ENCODE measurements at places on chromosomes 4 and X. TPM values are rescaled to one million over a fixed set of nuclear protein-coding genes. Genes with fewer than 3 reads are reported as not detected.

GRCh38 chr4:133513901-133514300, 364.8 kb downstream of the PCDH10 start:
- H3K27ac ChIP-seq: no peak overlapping the region
- H3K4me1 ChIP-seq: no peaks in the 10 kb centered on the region
- H3K4me3 ChIP-seq: no peak overlapping the region
- no peaks in the 10 kb centered on the region for H3K36me3 ChIP-seq

Gene GALNTL6
- 0.92 TPM for total RNA-seq

GRCh38 chr4:47704693-47705325, 133.1 kb downstream of the CORIN start:
- H3K27ac ChIP-seq: no peak overlapping the region
- DNase-seq: no peak
- H3K36me3 ChIP-seq: no peaks in the 10 kb centered on the region
- H3K4me3 ChIP-seq: no peak overlapping the region
- no peaks in the 10 kb centered on the region for H3K27me3 ChIP-seq
- H3K4me1 ChIP-seq: no peaks in the 10 kb centered on the region

Gene NLGN4X
- 2.7 TPM for total RNA-seq

Gene MXRA5
- 2.3 TPM for total RNA-seq

Gene TRIM61
- total RNA-seq: 0.95 TPM

DNA sequence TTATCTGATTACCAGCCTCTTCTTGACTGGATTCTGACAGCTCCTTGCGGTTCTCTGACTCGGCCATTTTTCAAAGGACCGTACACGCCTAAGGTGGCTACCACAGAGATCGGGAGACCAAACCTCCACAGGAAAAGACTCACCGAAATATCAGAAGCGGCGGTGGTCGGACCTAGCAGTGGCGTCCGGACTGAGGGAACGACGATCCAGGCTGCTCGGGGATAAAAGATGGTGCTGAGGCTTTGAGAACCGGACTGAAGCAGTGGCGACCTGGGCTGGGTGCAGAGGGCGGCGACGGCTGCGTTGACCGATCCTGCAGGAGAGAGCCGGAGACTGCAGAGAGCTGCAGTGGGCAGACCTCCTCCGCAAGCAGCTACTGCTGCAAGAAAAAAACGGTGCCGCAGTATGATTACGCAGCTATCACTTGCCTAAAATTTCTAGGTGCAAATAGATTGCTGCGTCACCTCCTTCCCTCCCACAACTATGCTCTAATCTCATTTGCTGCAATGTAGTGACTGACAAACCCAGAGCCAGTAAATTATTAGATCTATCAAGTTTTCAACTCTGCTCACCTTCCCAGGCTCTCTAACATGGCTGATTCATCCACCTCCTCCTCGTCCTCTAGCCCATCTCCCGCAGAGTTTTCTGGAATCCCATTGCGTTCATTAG, at the start of gene NAP1L2:
Gene NAP1L2, minus strand, starts transcription at position 426 of the 669 bp plus-strand sequence. Its CDS starts 359 bp downstream, at position 67.
- no peaks in the 10 kb centered on the region for H3K36me3 ChIP-seq
- no peaks in the 10 kb centered on the region for H3K27me3 ChIP-seq
- DNase-seq: peak; percentile 1
- no peaks in the 10 kb centered on the region for H3K4me1 ChIP-seq

GRCh38 chr4:172083272-172083671, 270.1 kb downstream of the GALNTL6 start:
- H3K4me3 ChIP-seq: no peak overlapping the region
- DNase-seq: no peak

DNA sequence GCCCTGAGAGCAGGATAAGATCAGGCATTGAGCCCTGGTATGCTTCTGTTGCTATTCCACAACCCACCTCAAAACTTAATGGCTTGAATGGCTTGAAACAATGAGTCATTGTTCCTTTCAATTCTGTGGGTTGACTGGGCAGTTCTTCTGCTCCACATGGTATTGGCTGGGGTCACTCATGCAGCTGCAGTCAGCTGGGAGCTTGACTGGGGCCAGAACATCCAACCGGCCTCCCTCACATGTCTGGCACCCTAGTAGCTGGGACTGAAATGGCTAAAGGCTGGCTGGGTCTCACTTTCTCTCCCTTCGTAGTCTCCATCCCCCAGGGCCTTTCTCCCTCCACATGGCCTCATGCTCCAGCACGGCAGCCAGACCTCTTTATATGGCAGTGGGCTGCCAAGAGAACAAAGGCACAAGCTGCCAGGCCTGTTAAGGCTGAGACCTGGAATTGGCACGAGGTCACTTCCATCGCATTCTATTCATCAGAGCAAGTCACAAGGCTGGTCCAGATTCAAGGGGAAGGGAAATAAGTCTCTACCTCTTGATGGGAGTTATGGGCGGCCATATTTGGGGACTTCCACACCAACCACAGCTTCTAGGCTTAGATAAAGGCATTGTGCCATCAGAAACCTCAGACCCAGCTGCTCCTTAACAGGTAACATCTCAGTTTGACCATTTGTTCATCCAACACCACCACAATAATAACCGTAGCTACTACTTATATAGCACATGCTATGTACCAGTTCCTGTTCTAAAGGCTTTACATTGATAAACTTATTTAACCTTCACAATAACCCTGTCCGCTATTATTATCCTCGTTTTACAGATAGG, 159.7 kb upstream of the ATP6AP2 start:
- H3K27me3 ChIP-seq: no peaks in the 10 kb centered on the region
- no peaks in the 10 kb centered on the region for H3K36me3 ChIP-seq
- H3K27ac ChIP-seq: no peak overlapping the region
- no peak for DNase-seq

Gene PWWP3B
- not detected for total RNA-seq

Gene CD38
- 3.2 TPM for total RNA-seq

DNA sequence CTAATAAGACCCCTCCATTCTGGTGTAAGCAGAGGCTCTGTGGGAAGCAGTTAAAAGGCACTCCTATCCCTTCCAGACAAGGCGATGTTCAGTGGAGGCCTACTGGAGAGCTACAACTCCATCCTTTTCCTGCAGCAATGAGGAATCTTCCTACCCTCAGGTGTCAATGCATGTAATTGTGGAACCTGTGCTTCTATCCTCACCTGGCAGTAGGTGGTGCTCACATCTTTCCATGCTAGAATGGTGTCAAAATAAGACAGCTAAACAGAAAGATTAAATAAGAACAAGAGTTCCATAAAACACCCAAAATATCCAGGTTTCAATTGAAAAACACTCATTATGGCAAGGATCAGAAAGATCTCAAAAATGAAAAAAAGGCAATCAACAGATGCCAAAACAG, 224.6 kb downstream of the IL15 start:
- H3K4me3 ChIP-seq: no peak overlapping the region
- no peak overlapping the region for H3K27ac ChIP-seq
- H3K36me3 ChIP-seq: no peaks in the 10 kb centered on the region
- no peaks in the 10 kb centered on the region for H3K27me3 ChIP-seq
- no peak for DNase-seq

DNA sequence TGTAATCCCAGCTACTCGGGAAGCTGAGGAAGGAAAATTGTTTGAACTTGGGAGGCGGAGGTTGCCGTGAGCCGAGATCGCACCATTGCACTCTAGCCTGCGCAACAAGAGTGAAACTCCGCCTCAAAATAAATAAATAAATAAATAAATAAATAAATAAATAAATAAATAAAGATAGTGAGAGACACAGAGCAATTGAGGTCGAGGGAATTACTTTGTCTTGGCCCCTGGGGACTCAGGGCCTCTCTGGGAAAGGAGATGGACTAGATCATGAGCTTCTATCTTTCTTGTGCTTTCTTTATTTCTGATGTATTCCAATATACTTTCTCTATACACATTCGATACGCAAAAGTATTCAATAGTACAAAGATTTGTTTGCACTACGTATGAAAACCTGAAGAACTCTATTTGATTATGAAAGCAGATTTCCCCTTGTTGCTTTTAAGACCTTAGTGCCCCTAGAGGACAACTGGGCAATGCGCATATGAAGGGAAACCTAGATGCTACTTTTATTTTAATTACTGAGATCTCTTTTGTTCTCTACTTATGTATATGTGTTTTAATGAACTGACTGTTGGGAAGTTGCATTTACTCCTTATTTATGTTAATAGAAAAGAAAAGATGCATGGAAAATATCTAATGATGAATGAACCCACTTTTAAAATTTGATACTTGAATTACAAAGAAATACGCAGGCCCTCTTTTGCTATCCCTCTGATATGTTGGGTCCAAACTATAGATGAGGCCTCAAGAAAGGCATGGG, 12.8 kb upstream of the ELOVL6 start:
- H3K4me1 ChIP-seq: no peaks in the 10 kb centered on the region
- H3K4me3 ChIP-seq: no peak overlapping the region
- DNase-seq: no peak
- no peaks in the 10 kb centered on the region for H3K36me3 ChIP-seq

DNA sequence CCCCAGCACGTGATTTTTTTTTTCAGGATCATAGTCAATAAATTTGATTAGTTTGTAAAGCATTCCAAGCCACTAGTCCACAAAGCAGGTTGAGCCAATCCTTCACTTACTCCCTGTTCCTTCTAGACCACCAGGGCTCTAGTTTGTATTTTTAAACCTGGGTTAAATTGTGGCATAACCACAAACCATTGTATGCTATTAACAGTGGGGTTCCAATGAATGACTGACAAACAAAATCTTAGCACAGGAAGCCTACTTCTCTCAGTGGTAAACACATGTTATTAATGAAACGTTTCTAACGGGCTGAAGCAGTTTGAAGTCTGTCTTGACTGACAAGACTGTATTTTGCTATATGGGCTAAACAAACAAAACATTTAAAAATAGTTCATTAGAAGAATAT, 48.6 kb upstream of the GYPA start:
- no peaks in the 10 kb centered on the region for H3K27me3 ChIP-seq
- H3K4me1 ChIP-seq: no peaks in the 10 kb centered on the region
- no peak overlapping the region for H3K27ac ChIP-seq
- H3K4me3 ChIP-seq: no peak overlapping the region
- no peaks in the 10 kb centered on the region for H3K36me3 ChIP-seq
- DNase-seq: no peak

- H3K27me3 ChIP-seq: no peaks in the 10 kb centered on the region
- H3K4me1 ChIP-seq: no peaks in the 10 kb centered on the region
- peaks cover 12% of the 10 kb centered on the region for H3K36me3 ChIP-seq
- no peak overlapping the region for H3K27ac ChIP-seq
These were observed 36.5 kb upstream of the GUCY1B1 start for GRCh38 chr4:155722336-155722735.

Gene FGFRL1
- total RNA-seq: 61.1 TPM

GRCh38 chrX:104270916-104271512, 16.3 kb upstream of the ESX1 start:
- H3K36me3 ChIP-seq: no peaks in the 10 kb centered on the region
- H3K4me3 ChIP-seq: peak overlapping the region; percentile 22
- H3K27me3 ChIP-seq: no peaks in the 10 kb centered on the region
- no peak overlapping the region for H3K27ac ChIP-seq
- no peaks in the 10 kb centered on the region for H3K4me1 ChIP-seq
- DNase-seq: no peak

Gene SYNPO2
- total RNA-seq: 313 TPM

- no peak for DNase-seq
- peaks cover 11% of the 10 kb centered on the region for H3K36me3 ChIP-seq
- H3K4me3 ChIP-seq: peak overlapping the region; percentile 88
- H3K27ac ChIP-seq: peak overlapping the region; percentile 96
- peaks cover 26% of the 10 kb centered on the region for H3K4me1 ChIP-seq
These were observed 1.5 kb downstream of the CCNG2 start for GRCh38 chr4:77158487-77158861.

DNA sequence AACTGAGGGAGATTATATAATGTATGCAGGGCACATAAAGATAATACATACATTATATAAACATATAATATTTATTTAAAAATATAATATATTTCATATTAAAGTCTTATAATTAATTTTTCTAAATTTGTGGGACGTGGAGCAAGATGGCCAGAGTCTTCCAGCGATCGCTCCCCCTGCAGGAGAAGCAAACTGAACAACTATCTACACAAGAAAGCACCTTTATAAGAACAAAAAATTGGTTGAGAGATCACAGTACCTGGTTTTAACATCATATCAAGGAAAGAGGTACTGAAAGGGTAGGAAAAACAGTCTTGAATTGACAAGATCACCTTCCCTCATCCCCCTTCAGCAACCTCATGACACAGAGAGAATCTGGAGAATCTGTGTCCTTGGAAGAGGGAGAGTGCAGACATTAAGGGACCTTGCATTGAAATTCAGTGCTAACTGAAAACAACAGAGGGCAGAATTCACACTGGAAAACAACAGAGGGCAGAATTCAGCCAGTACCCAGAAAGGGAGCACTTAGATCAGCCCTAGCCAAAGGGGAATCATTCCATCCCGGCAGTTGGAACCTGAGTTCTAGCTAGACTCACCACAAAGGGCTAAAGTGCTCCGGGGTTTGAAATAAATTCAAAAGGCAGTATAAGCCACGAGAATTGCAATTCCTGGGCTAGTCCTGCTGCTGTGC, 262.5 kb upstream of the NDST3 start:
- H3K27ac ChIP-seq: no peak overlapping the region
- no peaks in the 10 kb centered on the region for H3K4me1 ChIP-seq
- no peaks in the 10 kb centered on the region for H3K27me3 ChIP-seq

Gene SOX3
- not detected for total RNA-seq
